Caco-2 (cell line): ENCODE measurements at places on chromosomes 1 and 21.

DNA sequence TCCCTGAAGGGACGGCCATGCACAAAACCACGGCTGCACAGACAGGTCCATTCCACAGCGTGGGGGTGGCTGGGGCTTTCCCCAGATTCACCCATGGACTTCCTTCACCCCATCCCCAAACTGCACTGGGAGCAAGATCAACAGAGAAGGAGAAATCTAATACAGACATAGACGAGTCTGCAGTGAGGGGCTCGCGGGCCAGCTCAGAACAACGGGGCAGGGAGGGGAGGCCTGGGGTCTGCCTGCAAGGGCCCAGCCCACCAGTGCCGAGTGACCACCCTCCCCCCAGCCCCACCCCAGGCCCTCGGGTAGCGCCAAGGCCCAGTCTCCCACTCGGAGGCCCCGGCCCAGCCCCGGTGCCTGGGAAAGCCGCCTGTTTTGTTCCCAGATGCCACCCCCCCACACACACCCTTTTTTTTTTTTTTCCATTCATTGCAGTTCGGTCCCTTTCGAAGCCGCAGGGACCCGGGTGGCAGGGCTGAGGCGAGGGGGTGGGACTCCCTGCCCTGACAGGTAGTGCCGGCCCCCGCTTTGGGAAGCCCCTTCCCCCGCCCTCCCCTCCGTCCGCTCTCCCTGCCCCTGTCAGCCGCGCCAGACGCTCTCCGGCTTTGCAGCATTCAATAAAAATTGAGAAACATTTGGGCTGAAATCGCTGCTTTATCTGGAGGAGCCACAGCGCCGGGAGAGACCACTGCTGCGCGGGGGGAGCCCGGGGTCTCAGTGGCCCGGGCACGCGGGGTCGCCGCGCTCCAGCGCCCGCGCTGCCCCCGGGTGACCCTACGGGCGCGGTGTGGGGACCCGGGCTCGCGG is 543 bp upstream of the EPHB2 start:
- peak; percentile 81 for DNase-seq
- no peaks in the 10 kb centered on the region for H3K27me3 ChIP-seq
- peak overlapping the region; percentile 59 for H3K4me3 ChIP-seq
- no peaks in the 10 kb centered on the region for H3K36me3 ChIP-seq
- peak overlapping the region; percentile 63 for H3K27ac ChIP-seq

GRCh38 chr1:159989581-159989980 is 35.5 kb upstream of the SLAMF9 start:
- H3K4me3 ChIP-seq, result no peak overlapping the region
- no peaks in the 10 kb centered on the region for H3K27me3 ChIP-seq
- H3K27ac ChIP-seq, result no peak overlapping the region
- no peak for DNase-seq
- H3K36me3 ChIP-seq, result no peaks in the 10 kb centered on the region

DNA sequence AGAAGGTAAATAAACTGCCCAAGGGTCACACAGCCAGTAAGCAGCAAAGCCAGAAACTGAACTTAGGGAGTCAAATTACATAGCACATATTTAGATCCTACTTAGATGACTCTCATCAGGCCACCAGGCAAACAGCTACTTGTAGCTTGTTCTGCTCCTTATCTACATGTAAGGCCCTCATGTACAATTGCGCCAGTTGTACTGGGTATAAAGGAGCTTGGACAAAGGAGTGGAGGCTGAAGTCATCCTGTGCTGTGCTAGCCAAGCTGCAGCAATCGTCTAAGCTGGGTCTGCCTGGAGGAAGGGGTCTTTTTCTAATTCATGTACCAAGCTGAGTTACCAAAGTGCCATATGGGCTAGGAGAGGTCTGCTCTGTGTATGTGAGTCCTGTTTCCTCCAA is 12.8 kb downstream of the ETNK2 start:
- H3K4me1 ChIP-seq, result peaks cover 25% of the 10 kb centered on the region; the same call in 1 of the 2 replicates
- no peak overlapping the region for H3K4me3 ChIP-seq

DNA sequence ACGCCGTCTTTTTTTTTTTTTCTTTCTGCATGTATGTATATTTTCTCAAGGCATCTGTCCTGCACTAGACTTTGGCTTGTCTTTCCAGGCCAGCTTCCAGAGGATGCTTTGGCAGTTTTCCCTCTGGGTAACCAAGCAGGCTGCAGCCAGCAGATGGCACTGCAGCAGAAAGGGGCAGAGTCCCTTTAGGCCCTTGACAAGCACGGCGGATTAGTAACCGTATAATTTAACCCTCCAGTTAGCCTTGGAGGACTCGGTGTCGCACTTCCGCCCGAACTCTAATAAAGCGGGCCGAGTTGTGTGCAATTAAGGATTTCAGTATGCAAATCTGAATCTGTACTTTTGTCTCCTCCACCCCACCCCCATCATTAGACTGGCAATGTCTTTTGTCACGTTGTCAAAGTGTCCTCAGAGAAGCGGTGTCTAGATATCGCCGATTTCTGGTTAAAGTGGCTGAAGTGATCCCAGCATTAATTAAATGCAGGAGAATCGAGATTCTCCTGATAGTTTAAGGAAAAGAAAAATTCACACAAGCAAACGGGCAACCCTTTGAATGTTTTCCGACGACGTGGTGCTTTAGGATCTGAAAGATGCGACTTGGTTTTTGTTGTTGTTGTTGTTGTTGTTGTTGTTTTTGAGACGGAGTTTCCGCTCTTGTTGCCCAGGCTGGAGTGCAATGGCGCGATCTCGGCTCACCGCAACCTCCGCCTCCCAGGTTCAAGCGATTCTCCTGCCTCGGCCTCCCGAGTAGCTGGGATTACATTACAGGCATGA is 1.1 kb upstream of the TMEM167B start:
- peak overlapping the region; percentile 94 for H3K27ac ChIP-seq
- no peaks in the 10 kb centered on the region for H3K4me1 ChIP-seq
- DNase-seq, result peak; percentile 80
- H3K4me3 ChIP-seq, result peak overlapping the region; percentile 48
- no peaks in the 10 kb centered on the region for H3K36me3 ChIP-seq
